ENCODE measurements at places on chromosomes 7 and 10.

- no peak for DNase-seq
These were observed 359.7 kb upstream of the ZNF32 start for GRCh38 chr10:44008270-44008916.

DNA sequence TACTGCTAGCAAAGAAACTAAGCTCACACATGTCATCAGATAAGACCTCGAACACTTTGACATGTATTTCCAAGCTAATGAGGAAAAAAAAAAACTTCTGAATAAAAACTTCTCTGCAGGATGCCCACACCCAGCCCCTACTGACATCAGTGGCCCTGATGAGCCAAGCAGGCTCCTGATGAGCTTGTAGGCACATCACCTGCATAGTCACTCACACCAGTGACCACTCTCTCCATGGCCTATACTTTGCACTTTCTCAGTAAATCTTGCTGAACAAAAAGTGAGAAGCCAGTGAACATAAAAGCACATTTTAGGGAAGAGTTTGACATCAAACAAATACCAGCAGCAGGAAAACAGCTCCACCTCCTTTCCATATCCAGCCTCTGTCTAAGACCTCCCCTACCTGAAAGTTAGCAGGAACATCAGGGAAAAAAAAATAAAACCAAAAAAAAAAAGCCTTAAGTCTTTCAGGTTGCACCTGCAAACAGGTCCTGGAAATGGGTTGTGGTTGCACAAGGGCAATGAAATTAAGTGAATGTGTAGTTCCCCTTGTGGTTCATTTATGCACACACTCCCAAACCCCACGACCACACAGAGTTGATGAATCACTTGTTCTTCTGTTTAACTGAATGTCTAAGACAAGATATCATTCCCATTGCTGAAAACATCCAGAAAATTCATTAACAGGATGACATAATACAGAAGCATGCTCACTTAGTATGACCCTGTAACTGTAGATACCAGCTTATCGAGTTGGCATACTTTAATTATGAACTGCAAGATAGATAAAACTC is 205.2 kb upstream of the PDE1C start:
- DNase-seq = peak; percentile 78

DNA sequence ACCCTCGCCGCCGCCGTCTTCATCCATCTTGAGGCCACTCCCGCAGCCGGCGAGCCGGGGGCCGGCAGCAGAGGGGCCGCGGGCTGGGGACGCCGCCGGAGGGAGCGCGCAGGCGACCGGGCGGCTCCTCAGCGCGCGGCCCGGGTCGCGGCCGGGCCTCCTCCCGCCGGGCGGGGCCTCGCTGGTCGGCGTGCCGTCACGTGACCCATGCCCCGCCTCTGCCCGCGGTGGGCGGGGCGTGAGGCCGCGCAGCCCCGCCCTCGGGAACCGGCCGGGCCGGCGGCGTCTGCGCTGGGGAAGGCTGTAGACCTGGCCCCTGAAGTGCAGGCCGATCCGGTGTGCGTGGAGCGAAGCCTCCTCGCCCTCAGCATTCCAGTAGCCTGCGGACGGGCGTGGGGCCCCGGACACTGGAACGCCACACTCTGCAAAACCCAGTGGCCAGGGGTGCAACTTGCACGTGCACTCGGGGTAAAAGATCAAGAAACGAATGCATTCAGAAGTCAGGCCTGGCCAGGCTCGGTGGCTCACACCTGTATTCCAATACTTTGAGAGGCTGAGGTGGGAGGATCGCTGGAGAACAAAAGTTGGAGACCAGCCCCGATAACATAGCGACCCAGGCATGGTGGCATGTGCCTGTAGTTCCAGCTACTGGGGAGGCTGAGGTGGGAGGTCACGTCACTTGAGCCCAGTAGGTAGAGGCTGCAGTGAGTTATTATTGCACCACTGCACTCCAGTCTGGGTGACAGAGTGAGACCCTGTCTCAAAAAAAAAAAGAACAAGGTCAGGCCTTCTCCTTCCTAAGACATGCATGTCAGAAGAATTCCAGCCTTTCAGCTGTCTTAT is at the start of gene CYTH3:
Gene CYTH3 (minus strand): TSS at position 144 of the 843 bp plus-strand sequence. CDS start 117 bp downstream, at position 27.
- DNase-seq = peak; percentile 89

- DNase-seq = peak; percentile 100
These were observed 73.0 kb upstream of the LRRC4 start for GRCh38 chr7:128104108-128104742.

DNA sequence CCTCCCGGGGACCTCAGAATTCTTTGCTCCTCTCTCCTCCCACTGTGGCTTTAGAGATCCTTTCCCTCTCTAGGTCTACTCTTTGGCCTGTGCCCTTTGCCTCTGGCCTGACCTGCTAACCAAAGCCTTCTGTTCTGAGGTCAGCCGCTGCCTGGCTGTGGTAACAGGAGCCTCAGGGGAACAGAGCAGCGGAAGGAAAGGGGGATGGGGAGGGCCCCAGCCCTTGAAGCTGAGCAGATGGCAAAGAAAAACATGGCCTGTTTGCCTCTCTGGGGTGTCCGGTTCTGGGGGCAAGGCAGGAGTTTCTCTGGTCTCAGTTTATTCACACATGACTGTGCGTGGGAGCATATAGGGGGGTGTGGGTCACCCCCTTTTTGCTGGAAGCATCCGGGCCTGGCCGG is 28.2 kb downstream of the COL26A1 start:
- peak; percentile 92 for DNase-seq

- no peak for DNase-seq
These were observed at the start of gene C1QL3 for GRCh38 chr10:16521311-16522016. C1QL3 (minus strand) TSS chr10:16521879; CDS start chr10:16521065, 814 bp downstream.

GRCh38 chr10:22022257-22023032 is 18.9 kb upstream of the DNAJC1 start:
- DNase-seq = peak; percentile 8

- DNase-seq = no peak
These were observed 3.4 kb upstream of the PNPLA8 start for GRCh38 chr7:108529341-108529740.

Measured in NB4 (cell line).